ENCODE measurements at places on chromosomes 1 and 21. TPM values are rescaled to one million over a fixed set of nuclear protein-coding genes. Genes with fewer than 3 reads are reported as not detected.

GRCh38 chr1:43890815-43891214, 42.8 kb upstream of the ARTN start:
- H3K4me1 ChIP-seq, result no peaks in the 10 kb centered on the region
- no peak for DNase-seq
- no peak overlapping the region for H3K4me3 ChIP-seq
- no peaks in the 10 kb centered on the region for H3K27me3 ChIP-seq
- no peaks in the 10 kb centered on the region for H3K36me3 ChIP-seq

DNA sequence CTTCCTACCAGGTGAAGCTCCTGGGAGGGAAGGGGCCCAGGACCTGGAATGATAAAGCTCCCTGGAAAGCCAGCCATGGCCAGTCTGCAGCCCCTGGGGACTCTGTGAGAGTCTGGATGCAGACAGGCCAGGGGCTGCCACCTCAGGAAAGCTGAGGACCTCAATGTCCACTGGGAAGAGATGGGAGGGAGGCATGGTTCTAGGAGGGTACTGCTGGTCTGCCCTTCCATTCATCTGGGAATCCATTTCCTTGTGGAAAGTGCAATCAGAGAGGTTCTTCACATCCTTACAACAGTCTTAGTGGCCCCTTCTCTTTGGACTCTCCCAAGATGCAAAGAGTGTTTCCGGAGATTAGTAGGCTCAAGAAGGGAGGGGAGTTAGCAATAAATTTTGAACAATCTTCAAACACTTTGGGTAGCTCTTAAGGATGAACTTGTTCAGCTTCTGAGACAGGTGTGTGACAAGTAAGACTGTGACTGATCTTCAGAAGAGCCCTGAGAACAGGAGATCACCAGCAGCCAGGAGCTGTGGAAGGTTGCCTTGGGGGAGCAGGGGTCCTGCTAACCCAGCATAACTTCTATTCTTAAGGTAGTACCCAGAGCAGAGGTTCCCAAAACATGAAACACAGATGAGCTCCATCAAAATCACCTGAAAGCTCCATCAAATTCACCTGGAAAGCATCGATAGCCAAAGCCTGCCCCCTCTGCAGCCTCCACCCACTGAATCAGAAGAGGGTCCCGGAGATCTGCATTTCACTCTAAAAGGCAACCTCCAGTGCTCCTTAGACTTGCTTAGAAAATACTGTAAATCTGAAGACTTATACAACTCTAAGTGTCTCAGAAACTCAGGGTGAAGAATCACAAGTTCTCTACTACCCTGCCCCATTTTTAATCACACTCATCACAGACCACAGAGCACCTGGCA, 616 bp upstream of the LAX1 start:
- no peaks in the 10 kb centered on the region for H3K27me3 ChIP-seq
- no peaks in the 10 kb centered on the region for H3K36me3 ChIP-seq
- no peaks in the 10 kb centered on the region for H3K4me1 ChIP-seq
- H3K4me3 ChIP-seq, result no peak overlapping the region

GRCh38 chr1:220696863-220697231, 6.7 kb downstream of the C1orf115 start:
- no peaks in the 10 kb centered on the region for H3K27me3 ChIP-seq
- no peaks in the 10 kb centered on the region for H3K4me1 ChIP-seq
- no peak overlapping the region for H3K27ac ChIP-seq
- no peak overlapping the region for H3K4me3 ChIP-seq
- no peak for DNase-seq
- H3K36me3 ChIP-seq, result no peaks in the 10 kb centered on the region

DNA sequence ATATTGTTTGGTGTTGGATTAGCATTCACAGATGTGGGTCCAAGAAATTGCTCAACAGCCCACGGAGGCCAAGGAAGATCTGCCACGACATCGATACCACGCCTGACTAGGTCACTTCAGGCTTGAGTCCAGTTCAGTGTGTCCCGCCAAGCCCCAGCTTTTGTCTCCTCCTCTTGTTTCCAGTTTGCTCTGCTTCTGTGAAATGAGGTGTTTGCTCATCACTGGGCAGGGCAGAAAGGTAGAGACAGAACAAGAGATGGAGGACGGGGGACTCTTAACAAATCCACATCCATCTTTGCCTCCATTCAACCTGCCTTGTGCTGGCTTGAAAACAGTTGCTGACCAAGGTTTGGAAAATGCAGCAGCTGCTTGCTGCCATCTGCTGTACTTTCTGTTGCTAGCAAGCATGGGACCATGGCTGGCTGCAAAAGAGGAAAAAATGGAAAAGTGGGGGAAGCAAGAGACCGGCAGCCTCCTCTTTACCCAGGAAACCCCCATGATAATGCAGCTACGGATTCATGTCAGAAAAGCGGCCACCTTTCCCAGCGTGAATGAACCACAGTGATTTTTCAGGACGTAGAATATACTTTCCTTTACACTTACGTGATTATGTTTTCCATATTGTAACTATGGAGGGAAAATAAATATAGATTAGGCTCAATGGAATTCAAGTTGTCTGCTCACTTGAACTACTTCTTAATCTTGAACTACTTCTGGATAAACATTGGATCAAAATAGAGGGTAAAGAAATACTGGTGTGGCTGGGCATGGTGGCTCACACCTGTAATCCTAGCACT, 80.2 kb upstream of the GREM2 start:
- no peaks in the 10 kb centered on the region for H3K4me1 ChIP-seq
- H3K36me3 ChIP-seq, result no peaks in the 10 kb centered on the region
- no peak overlapping the region for H3K27ac ChIP-seq
- no peaks in the 10 kb centered on the region for H3K27me3 ChIP-seq
- no peak overlapping the region for H3K4me3 ChIP-seq
- peak; percentile 22 for DNase-seq

PRMT6 gene
- total RNA-seq, result 15.3 TPM

MROH9 gene
- total RNA-seq, result not detected

DNA sequence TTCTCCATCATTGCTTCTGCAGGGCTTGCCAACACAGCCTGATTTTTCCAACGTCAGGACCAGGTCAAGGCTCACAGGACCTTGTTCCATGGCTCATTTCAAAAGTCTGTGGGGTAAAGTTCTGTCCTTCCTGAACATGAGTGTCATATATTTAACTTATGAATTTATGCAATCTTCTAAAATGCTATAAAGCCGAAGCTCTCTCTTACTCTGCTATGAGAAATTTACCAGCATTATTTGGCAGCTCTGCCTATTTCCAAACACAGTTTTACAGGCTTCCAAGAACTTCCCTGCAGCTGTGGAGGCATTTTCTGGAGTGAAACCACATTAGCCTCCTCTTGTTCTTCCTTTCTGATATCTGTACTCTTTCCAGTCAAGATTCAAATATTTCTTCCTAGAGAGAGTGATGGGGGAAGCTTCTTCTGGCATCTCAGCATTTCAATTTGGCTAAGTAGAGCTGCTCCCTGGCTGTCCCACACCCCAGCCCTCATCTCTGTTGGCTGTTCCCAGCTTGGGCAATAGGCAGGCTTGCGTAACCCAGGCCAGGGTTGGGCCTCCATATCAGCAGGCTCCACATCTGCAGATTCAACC, 15.6 kb upstream of the HMGCS2 start:
- no peaks in the 10 kb centered on the region for H3K27me3 ChIP-seq
- H3K4me1 ChIP-seq, result no peaks in the 10 kb centered on the region
- no peak overlapping the region for H3K27ac ChIP-seq
- DNase-seq, result peak; percentile 65
- no peaks in the 10 kb centered on the region for H3K36me3 ChIP-seq

S100A3 gene
- total RNA-seq, result 1.2 TPM

DNA sequence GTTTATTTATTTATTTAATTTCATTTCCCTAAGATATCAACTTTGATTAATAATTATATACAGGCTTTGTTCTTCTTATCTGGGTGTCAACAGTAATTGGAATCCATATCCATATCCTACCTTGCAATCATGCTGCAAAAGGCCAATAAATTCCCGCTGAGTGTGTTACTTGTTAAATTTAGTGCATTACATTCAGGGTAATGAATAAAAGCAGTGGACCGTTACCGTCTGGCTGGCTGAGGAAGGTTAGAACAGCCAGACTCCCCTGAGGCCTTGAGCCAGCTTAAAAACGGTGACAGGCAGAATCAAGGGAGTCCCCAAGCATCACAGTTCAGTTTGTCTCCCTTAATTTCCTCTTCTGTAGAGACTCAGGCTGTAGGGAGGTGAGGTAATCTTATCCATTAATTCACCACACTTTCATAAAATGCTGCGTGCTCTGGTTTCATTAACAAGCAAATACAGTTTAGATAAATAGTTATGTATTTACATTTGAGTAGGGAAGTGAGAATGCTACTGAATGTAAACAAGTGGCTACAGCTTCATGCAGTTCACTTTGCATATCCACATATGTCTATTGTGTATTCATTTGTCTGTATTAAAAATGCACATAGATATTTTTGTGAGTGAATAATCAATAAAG, 888.2 kb upstream of the CXADR start:
- H3K4me1 ChIP-seq, result no peaks in the 10 kb centered on the region
- no peak overlapping the region for H3K27ac ChIP-seq
- no peak for DNase-seq
- H3K36me3 ChIP-seq, result no peaks in the 10 kb centered on the region
- H3K4me3 ChIP-seq, result no peak overlapping the region
- H3K27me3 ChIP-seq, result no peaks in the 10 kb centered on the region

DNA sequence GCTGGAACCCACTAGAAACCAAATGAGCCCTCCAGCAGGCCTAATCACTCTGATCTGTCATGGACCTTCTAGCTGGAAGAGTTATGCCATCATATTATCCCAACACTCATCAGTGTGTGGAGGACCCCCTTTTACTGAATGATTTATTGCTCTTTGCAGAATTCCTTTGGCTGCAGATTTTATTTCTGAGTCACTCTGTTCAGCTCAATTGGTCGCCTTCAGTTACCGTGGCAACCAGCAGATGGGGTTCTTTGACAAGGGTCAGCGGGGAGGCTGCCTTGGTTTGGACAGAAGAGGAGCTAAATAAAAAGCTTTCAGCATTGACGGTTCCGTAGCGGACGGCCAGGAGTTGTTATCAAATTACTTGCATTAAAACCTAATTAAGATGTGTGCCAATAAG, 220.1 kb downstream of the SDCCAG8 start:
- H3K4me1 ChIP-seq, result no peaks in the 10 kb centered on the region
- H3K36me3 ChIP-seq, result no peaks in the 10 kb centered on the region
- no peaks in the 10 kb centered on the region for H3K27me3 ChIP-seq
- no peak for DNase-seq
- H3K27ac ChIP-seq, result no peak overlapping the region

PTPRU gene
- total RNA-seq, result 9.5 TPM

DNA sequence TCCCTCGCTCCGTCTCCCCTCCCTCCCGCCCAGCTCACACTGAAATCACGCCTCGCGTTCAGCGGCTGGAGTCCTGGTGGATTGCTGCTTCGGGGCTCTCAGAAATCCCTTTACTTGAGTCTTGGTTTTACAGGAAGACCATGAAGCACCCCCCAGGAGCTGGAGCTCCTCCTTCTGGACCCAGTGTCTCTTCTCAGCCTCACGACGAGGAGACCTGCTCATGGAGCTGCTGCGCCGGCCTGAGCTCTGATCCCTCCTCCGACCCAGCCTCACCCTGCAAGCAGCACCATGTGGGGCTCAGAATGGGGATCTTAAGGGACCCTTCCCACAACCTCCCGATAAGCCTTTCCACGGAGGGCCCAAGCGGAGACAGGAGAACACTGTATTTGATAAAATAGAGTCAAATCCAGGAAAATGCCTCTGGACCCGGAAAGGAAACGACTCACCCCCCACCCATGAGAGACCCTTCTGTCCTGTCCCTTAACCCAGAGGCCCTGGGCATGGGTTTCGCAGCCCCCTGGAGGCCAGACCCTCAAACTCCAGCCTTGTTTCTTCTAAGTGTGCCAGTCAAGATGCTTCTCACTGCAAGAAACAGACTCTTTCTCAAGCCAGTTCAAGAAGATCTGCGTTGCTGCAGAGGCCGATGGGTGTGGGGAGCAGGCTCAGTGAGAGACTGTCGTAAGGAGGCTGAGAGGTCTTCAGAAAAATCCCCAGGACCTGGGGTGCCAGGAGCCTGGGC, 26.1 kb downstream of the PDE9A start:
- no peaks in the 10 kb centered on the region for H3K27me3 ChIP-seq
- H3K4me1 ChIP-seq, result no peaks in the 10 kb centered on the region
- no peak overlapping the region for H3K27ac ChIP-seq
- H3K36me3 ChIP-seq, result no peaks in the 10 kb centered on the region
- H3K4me3 ChIP-seq, result no peak overlapping the region

DNA sequence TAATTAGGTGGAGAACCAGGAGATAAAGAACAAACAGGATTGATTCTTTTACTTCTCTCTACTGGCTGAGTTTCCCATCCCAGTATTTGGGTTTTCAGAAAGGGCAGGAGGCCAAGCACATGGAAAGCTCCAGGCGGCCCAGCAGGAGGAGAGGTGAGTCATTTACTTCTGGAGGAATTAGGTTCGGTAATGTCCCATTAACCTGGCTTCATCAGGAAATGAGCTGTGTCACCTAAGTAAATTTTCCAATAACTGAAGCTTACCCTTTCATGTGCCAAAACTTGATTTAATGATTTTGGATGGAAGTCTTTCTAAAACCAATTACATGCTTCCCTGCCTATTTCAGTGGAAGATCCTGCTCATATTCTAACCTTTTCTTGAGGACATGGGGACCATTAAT, 257.6 kb upstream of the USP24 start:
- H3K4me3 ChIP-seq, result no peak overlapping the region
- no peak for DNase-seq
- no peaks in the 10 kb centered on the region for H3K4me1 ChIP-seq
- H3K27me3 ChIP-seq, result no peaks in the 10 kb centered on the region
- H3K27ac ChIP-seq, result no peak overlapping the region
- no peaks in the 10 kb centered on the region for H3K36me3 ChIP-seq

FAM151A gene
- total RNA-seq, result not detected

DIO1 gene
- total RNA-seq, result 2.1 TPM
